Stimulated activated effector memory CD8-positive, alpha-beta T cell treated with anti-CD3 and anti-CD28 coated beads, Interleukin-12 subunit alpha, Interleukin-12 subunit beta, amount 100 ng/mL, for 72 hours (primary cell): ENCODE measurements at places on chromosomes 4 and X.

GRCh38 chr4:4874254-4874653 is 14.8 kb downstream of the MSX1 start:
- DNase-seq = no peak

GRCh38 chr4:90318193-90318592 is 191.0 kb downstream of the CCSER1 start:
- DNase-seq = no peak

DNA sequence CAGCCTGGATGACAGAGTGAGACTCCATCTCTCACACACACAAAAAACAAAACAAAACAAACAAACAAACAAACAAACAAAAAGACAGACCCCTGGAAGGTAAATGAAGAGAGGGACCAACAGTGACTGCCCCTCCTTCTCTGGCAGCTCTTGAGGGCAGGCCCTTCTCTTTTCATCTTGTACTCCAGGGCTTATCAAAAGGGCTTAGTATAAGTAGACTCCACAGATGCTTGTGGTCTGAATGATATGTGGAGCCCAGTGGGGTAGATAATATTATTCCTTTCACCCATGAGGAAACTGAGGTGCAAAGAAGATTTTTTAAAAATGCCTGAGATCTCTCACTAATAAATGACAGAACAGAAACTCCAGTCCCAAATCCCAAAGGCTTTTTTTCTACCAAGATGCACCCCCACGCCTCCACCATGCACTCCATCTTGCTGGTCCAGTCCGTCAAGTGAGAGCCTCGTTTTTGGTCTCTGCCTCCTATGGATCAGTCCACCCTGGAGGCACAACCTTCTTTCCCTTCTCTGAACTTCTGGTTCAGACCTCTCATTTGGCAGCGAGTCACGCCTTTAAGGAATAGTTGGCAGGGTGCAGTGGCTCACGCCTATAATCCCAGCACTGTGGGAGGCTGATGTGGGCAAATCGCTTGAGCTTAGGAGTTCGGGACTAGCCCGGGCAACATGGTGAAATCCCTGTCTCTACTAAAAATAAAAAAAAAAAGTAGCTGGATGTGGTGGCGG is 17.0 kb upstream of the CHRNA9 start:
- DNase-seq = no peak

DNA sequence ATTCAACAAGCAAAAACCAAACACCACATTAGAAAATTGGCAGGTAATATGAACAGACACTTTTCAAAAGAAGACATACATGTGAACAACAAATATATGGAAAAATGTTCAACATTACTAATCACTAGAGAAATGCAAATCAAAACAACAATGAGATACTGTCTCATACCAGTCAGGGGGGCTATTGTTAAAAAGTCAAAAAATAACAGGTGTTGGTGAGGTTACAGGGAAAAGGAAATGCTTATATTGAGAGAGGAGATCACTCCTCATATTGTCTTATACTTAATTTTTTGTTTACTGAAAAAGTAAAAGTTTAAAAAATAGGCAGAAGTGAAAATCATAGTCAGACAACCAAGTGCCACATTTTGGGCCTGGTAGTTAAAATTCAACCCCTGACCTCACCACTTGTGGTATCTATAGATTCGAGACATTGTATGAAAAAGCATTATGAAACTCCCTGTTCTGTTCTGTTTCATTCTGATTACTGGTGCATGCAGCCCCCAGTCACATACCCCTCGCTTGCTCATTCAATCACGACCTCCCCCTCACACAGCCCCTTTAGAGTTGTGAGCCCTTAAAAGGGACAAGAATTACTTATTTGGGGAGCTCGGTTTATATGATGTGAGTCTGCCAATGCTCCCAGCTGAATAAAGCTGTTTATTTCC is 153.7 kb upstream of the FGF16 start:
- no peak for DNase-seq

- DNase-seq = no peak
Observed at GRCh38 chrX:110699109-110699508, 96.5 kb downstream of the CHRDL1 start.
